ENCODE measurements at places on chromosomes 5 and 9. TPM values are rescaled to one million over a fixed set of nuclear protein-coding genes. Genes with fewer than 3 reads are reported as not detected.

DNA sequence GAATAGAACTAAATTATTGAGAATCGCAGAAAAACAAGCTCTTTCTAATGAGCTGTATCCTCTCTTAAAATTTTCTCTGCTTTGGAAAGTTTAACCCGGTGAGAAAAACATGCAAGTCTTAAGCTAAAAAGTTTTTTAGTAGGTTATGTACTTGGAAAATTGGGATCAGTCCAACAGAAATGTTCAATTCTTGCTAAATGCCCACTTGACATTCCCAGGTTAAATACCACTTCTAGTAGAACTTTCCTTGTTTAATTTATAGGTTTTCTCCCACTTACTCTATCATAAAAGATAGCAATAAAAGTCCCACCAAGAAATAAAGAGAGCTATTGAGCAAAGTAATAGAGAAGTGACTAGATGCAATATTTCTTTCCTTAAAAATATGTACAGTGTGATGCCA is 157.1 kb downstream of the CCDC192 start:
- no peak for DNase-seq

DNA sequence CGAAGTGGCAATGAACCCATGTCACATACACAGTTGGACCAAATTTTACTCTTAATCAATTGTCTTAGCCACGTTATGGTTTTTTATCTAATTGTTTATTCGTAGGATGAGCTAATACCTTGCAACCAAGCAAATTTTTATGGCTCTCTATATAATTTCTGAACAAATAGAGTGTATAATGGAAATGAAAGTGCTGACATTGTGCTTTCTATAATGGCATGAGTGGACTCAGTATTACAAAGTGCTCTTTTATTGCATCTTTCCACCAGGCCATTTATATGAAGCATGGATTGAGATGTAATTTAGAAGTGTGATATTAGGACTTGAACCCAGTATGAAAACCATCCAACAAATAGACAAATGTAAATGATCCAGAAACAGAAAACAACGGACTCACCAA is 1096.0 kb downstream of the DTWD2 start:
- DNase-seq: no peak

GRCh38 chr5:127878174-127878750 is 175.1 kb downstream of the CCDC192 start:
- no peak for DNase-seq

GRCh38 chr9:94872891-94873511 is 146.5 kb downstream of the AOPEP start:
- no peak for DNase-seq

GRCh38 chr9:31519424-31519823 is 865.0 kb upstream of the ACO1 start:
- DNase-seq: no peak

DNA sequence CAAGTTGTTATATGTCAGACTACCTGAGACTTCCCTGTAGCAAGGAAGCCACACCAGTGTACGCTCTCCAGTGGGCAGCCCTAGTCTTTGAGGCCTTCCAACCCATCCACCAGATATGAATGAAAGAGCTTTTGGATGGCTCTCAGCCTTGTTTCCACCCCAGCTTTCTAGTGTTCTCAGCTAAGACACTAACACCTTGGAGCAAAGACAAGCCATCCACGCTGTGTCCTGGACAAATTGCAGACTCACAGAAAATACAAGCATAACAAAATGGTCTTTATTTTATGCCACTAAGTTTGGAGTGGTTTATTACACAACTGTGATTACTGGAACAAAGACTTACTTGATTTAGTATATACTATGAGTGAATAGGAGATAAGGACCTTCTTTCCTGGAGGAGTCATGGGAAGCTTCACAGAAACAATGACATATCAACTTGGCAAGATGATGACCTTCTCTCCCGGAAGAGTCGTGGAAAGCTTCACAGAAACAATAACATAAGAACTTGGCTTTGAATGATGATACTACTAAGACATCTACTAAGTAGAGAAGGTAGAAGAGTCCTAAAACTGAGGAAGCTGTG is 134.0 kb upstream of the VCAN start:
- DNase-seq: no peak

DNA sequence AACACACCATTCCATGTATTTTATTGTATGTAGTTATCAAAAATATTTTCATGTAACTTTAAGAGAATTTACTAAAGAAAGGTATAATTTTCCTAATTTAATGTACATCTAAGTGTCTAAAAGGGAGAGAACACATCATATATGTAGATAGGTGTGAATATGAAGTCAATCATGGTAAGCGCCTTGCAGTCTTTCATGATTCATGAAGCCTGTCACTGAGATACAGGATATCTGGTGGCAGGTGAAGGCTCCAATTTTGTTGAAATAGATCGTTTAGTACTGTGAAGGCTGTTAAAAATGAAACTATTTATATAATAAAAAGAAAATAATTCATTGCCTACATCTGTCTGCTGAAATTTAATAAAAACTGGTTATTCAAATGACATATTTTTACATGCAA is 15.5 kb upstream of the RGMB start:
- no peak for DNase-seq

DNA sequence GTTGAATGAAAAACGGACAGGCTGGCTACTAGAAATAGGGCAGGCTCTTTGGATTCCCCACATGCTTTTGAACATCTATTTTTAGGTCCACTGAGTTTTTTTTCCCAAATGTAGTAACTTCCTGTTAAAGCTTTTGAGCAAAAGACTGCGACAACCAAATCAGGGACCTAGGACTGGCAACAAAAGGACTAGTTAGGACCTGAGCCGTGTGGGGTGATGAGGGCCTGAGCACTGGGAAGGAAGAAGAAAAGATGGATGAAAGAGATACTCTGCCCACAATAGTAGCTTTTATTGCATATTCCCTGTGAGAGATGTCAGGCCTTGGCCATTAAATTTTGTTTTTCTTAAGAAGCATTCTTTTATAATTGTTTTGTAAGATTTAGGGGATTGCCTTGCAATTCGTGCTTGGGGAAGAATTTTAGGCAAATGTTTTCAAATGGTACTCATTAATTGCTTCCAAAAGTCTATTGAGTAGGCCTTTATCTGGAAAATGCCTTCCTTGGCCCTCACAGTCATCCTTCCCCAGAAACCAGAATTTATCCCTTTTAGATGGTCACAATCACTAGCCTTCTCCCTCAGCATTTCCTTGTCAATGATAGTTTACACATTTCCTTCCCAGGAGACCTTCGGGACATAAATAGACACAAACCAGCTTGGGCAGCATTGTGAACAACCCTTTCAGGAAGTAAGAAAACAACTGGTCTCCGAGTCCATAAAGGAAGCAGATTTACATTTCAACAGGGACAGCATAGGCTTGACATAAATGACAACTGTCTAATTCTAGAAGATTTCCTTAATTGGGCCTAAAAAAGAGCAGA is 166.5 kb downstream of the RMI1 start:
- DNase-seq: no peak

GRCh38 chr5:157106630-157107461 is 2.0 kb downstream of the HAVCR2 start:
- no peak for DNase-seq

DNA sequence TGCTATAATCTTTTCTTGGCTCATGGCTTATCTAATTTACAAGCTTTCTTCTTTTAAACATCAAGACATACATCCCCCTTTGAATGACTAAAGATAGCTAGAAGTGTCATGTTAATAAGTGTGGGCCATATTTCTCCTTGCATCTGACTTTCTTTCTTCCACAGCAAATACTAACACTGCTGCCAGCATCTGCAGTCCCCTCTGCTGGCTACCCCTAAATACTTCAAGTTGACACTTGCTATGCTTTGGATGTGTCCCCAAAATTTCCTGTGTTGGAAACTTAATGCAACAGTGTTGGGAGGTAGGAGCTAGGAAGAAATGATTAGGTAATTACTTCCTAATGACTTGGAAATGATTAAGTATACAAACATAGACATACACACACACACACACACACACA is 459.0 kb upstream of the ST8SIA4 start:
- DNase-seq: no peak

- DNase-seq: no peak
These were observed 384.3 kb upstream of the RFX3 start for GRCh38 chr9:3909966-3910650.

GRCh38 chr9:79902825-79903600 is 331.2 kb downstream of the TLE4 start:
- DNase-seq: no peak

DNA sequence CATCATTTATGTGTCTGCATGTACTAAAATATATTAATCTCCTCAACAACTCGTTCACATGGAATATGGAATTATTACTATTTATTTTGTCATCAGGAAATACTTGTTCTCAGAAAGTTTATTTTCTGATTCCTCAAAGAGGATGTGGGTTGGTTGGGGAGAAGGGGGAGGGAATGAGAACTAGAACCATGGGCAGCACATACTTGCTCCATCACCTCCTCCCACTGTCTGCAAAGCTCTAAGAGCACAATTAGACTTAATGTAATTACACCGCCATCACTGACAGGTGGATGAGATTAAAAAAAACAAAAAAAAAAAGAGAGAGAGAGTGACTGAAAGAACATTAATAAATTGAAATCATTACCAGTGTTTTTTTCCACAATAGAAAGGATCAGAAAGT is 98.2 kb downstream of the OXCT1 start:
- no peak for DNase-seq

GRCh38 chr5:168159425-168159824 is 132.0 kb upstream of the WWC1 start:
- no peak for DNase-seq

DNA sequence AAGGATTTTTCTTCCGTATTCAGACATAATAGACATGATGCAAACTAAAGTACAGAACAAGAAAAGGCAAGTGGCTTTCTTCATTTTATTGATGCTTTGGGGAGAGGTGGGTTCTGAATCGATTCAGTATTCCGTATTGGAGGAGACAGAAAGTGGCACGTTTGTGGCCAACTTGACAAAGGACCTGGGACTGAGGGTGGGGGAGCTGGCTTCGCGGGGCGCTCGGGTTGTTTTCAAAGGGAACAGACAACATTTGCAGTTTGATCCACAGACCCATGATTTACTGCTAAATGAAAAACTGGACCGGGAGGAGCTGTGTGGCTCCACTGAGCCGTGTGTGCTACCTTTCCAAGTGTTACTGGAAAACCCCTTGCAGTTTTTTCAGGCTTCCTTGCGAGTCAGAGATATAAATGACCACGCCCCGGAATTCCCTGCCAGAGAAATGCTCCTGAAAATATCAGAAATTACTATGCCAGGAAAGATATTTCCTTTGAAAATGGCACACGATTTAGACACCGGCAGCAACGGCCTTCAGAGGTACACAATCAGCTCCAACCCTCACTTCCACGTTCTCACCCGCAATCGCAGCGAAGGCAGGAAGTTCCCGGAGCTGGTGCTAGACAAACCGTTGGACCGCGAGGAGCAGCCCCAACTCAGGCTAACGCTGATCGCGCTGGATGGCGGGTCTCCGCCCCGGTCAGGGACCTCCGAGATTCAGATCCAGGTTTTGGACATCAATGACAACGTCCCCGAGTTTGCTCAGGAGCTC is 551 bp downstream of the PCDHB6 start:
- DNase-seq: no peak

GRCh38 chr9:36902861-36903524 is 131.1 kb downstream of the PAX5 start:
- DNase-seq: no peak

DNA sequence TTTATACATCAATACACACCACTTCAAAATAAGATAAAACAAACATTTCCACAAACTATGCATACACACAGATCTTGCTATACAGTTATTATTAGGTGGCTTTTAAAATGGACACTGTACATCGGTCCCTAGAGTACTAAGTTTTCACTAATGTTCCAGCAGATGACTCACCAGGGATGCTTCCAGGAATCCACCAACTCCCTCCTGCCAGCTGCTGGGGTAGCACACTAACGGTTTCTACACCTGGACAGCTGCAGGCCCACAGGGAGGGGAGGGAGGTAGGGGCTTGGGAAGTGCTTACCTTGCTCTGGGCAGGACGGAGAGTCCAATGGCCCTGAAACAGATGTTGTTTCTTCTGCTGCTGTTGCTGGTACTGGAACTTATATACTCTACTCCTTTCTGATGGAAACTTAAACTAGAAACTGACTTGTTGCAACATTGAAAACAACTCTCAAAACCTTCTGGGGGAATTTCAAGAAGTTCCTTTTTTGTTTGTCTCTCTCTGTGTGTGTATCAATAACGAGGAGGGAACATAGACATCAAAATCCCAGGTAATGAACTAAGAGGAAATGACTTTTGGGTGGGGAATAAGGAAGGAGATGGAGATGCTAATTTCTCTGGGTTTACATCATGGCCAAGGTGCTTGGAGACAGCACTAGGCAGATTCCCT is at the start of gene IL12B:
TSS of gene IL12B (minus strand) at position 357 of the 670 bp plus-strand sequence. CDS start 3,705 bp downstream, outside the sequence.
- no peak for DNase-seq

- DNase-seq: no peak
These were observed 82.8 kb downstream of the GTF3C4 start for GRCh38 chr9:132752877-132753592.

DNA sequence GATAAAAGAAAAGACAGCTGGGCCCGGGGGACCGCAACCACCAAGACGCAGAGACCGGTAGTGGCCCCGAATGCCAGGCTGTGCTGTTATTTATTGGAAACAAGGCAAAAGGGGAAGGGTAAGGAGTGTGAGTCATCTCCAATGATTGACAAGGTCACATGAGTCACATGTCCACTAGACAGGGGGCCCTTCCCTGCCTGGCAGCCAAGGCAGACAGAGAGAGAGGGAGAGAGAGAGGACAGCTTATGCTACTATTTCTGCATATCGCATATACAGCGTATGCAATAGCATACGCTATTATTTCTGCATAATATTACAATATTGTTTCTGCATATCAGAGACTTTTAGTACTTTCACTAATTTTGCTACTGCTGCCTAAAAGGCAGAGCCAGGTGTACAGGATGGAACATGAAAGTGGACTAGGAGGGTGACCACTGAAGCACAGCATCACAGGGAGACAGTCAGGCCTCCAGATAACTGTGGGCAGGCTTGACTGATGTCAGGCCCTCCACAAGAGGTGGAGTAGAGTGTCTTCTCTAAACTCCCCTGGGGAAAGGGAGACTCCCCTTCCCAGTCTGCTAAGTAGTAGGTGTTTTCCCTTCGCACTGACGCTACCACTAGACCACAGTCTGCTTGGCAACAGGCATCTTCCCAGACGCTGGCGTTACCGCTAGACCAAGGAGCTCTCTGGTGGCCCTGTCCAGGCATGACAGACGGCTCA is 50.3 kb downstream of the RFX3 start:
- no peak for DNase-seq

GRCh38 chr9:92749934-92750315 is 14.7 kb downstream of the BICD2 start:
- no peak for DNase-seq

DNA sequence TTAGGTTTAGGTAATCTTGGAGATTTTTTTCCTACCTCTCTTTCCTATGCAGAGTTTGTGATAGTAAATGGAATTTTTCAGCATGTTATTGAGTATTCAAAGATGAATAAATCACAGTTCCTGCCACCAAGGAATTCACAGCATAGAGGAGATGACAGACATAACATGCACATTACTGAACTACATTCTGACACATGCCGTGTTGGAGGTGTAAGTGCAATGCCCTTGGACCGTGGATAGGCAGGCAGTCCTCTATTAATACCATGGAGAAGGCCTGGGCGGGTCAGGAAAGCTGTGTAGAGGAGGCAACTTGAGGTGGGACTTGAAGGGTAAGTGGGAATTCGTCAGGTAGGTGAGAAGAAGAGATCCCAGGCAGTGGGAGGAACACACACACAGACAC is 43.9 kb downstream of the MCCC2 start:
- DNase-seq: no peak

Gene NUP155
- 22.2 TPM for total RNA-seq

Gene ENTREP1
- 5.7 TPM for total RNA-seq

Gene SLC1A3
- not detected for total RNA-seq

Gene SPINK7
- total RNA-seq: not detected

Gene MYO10
- 76.9 TPM for total RNA-seq

Gene RELL2
- 8.5 TPM for total RNA-seq

Gene ARL14EPL
- not detected for total RNA-seq

Gene MZB1
- total RNA-seq: 0.29 TPM
